GM23338 (cell line): ENCODE measurements at places on chromosomes 6 and 20. TPM values are rescaled to one million over a fixed set of nuclear protein-coding genes. Genes with fewer than 3 reads are reported as not detected.

DNA sequence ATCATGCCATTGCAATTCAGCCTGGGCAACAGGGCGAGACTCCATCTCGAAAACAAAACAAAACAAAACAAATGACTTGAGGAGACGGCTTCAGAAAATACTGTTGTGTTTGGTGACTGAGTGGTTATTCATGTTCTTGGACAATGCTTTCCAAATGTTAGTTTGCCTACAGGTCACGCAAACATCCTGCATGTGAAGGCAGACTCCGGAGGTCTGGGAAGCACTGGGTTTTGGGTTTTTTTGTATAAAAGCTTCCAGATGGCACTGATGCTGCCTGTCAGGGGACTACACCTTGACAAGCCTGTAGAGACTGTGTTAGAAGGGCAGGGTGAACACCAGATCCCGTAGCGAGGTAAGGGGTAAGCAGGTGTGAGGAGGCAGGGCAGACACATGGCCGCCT is 81.7 kb downstream of the THBS2 start:
- DNase-seq, result no peak

DNA sequence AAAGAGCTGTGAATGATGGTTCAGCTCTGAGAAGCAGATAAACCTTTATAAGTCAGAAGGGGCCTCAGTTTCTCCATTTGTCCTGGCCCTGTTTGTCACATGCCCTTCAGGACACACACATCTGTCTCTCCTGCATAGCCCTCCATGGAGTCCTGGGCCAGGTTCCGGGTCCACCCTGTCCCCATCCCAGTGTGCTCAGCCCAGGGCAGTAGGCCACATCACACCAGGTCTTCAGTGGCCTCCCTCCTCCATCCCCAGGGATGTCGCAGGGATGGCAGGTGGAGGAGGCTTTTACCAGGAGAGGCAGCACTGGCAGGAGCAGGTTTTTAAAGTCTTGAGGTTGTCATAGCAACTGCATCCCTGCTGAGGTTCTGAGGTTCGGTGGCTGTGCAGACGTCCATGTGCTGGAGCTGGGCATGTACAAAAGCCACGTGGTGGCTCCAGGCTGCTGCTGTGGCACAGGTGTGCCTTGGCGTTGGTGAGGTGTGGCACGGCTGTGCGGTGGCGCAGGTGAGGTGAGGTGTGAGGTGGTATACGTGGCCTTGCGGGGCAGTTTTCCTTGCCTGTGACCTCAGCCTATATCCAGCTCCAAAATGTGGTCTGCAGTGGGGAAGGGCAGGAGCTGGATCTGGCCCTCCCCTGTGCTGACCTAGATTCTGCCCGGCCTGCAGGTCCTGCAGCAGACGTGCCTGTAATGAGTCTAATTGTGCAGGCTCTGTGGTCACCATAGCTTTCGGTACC is 8.0 kb upstream of the NPBWR2 start:
- peak; percentile 2 for DNase-seq

DNA sequence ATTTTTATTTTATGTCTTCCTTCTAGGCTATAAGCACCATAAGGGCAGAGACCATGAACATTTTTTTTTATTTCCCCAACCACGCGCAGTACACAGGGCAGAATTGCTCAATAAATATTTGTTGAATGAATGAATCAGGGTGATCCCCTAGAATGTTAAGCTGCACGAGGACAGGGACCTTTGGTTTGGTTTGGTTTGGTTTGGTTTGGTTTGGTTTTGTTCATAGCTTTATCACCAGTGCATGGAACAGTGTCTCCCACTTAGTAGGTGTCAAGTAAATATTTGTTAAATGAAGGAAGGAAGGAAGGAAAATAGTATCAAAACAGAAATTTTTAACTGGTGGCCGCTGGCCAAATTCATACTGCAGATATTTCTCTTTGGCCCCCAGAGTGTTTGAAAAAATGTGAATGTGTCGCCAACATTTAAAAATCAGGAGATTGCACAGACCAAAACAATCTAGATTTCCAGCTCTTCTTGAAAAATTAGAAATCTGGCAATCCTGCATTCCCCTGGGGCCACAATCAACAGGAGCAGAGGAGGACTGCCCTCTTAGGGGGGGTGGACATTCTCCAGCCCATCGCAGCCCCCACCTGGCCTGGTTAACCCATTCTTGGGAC is 205.3 kb downstream of the EYA2 start:
- DNase-seq, result no peak

Gene AKAP12
- 80.2 and 90.1 TPM in 2 replicates for total RNA-seq

Gene LY6G6C
- total RNA-seq, result not detected in 2 replicates

Gene CALHM5
- total RNA-seq, result 0.10 and 0.16 TPM in 2 replicates
